ENCODE measurements at places on chromosomes 2 and 18. TPM values are rescaled to one million over a fixed set of nuclear protein-coding genes. Genes with fewer than 3 reads are reported as not detected.

ITM2C gene
- total RNA-seq, result 52.0 TPM

NEB gene
- not detected for total RNA-seq

CAPN14 gene
- total RNA-seq, result not detected

LCT gene
- total RNA-seq, result not detected

SLC5A7 gene
- total RNA-seq, result not detected

REL gene
- total RNA-seq, result 8.6 TPM

PLB1 gene
- 0.65 TPM for total RNA-seq

RAB31 gene
- total RNA-seq, result 19.6 TPM

FNDC4 gene
- total RNA-seq, result 13.4 TPM

- DNase-seq, result no peak
Observed at GRCh38 chr2:17387591-17387990, 130.6 kb downstream of the RAD51AP2 start.

DNA sequence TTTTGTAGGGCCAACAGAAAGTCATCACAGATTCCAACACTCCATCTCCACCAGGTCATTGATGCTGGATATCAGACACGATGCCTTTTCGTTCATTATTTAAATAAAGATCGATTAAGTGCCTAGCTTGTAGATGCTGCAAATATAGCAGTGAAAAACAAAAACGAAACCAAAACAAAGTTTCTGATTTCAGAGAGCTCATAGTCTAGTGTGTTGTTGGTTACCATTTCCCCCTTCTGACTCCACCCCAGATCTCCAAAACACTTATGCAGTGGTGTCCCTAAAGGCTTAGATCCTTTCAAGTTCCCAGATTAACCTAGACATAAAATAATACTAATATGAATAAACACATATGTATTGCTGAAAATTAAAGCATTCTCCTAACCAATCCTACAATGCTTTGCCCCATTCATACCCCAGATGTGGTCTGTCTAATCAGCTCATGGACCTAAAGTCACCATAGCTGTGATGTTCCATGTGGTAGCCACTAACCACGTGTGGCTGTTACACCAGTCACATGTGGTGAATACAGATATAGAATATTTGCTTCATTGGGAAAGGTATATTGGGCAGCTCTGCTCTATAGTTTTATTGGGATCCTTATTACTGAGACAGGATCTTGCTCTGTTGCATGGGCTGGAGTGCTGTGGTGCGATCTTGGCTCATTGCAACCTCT, 787.2 kb downstream of the TDRD15 start:
- no peak for DNase-seq

GRCh38 chr2:23387845-23388244, 2.9 kb downstream of the KLHL29 start:
- DNase-seq, result no peak

DNA sequence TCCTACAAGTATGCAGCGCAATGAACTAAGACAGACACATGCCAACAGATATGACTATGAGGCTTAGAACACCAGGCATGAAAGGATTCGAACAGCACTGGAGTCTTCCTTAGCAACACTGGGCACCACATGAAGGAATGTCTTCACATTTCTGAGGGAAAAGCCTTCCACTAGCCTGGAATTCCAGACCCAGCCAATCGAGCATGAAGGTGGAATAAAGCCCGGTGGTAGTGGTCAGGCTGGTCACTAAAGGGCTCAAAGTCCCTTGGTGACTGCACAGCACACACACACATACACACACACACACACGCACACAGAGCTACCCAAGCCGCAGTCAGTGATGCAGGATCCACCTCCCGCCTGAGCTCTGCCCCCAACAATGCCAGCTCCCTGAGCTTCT, 19.7 kb upstream of the SFXN5 start:
- peak; percentile 25 for DNase-seq

GRCh38 chr18:5534845-5535244, 9.0 kb downstream of the EPB41L3 start:
- DNase-seq, result no peak

GRCh38 chr2:188369365-188369764, 77.7 kb downstream of the GULP1 start:
- peak; percentile 72 for DNase-seq

GRCh38 chr2:191950132-191950874, 103.4 kb upstream of the CAVIN2 start:
- peak; percentile 34 for DNase-seq

DNA sequence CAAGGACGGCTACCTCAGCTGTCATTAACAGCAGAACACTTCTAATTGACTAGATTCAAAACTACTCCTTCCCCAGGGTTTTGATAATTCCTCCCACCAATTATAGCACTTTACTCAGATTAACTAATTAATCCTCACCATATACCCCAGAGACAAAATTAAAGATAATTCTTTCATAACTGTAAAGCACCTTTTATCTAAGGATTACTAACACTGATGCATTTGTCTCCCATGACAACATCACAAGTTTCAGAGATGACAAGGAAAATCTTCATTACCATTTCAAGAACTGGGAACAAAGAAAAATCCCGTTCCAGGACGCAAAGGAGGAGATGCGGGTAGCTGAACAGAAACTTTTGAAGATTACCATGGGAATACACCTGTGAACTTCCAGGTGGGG, 129.4 kb upstream of the ITGA6 start:
- no peak for DNase-seq

DNA sequence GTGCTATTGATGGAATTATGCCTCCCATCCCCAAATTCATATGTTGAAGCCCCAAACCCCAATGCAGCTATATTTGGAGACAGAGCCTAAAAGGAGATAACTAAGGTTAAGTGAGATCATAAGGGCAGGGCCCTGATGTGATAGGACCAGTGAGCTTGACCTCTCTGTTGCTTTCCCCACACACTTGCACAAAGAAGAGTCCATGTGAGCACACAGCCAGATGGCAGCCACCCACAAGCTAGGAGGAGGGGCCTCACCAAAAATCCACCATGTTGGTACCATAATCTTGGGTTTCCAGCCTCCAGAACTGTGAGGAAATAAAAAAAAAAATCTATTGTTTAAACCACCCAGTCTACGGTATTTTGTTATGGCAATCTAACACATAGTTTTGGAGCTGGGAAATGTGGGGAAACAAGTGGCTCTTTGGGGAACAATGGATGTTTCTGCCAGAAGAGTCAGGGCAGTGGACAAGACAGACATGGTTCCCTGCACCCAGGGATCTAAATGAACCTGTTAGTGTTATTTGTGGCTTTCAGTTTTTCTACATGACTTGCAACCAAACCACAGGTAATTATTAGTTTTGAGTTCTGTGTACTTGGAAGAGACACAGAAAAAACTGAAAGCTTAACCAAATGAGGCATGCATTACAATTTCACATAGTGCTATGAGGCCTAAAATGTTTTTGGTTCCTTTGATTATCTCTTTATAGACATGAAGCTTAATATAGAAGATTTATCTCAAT, 259.1 kb downstream of the LTBP1 start:
- DNase-seq, result no peak

- DNase-seq, result no peak
Observed at GRCh38 chr18:76991021-76991688, 141.4 kb downstream of the MBP start.

GRCh38 chr2:151789055-151789834, 39.0 kb downstream of the ARL5A start:
- no peak for DNase-seq
